ENCODE measurements at places on chromosomes 11 and 22.

DNA sequence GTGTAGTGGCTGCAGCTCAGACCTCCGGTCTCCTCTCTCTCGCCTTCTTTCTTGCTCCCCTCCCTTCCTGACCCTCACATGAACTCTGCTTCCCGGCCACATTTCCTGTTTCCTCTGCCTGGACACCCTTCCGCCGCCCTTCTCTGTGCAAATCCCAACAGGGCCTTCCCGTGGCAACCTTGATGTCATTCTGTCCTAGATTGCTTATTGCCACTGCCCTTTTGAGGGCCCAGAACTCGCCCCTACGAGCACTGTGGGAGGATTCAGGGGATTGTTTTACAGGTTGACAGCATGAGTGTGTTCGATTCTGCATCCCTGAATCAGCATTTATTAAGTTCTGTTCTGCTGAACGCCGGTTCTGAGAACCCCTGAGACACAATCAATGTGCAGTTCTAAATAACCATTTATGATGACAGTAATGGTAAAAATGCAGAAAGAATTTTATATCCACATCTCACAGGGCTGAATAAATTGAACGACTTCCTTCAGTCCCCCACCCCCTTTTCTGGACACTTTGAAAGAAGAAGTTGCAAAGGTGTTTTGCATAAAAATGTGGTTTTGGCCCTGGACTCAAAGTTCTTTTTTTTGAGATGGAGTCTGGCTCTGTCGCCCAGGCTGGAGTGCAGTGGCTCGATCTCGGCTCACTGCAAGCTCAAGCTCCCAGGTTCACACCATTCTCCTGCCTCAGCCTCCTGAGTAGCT is 6.4 kb downstream of the BATF2 start:
- peak; percentile 51 for DNase-seq

DNA sequence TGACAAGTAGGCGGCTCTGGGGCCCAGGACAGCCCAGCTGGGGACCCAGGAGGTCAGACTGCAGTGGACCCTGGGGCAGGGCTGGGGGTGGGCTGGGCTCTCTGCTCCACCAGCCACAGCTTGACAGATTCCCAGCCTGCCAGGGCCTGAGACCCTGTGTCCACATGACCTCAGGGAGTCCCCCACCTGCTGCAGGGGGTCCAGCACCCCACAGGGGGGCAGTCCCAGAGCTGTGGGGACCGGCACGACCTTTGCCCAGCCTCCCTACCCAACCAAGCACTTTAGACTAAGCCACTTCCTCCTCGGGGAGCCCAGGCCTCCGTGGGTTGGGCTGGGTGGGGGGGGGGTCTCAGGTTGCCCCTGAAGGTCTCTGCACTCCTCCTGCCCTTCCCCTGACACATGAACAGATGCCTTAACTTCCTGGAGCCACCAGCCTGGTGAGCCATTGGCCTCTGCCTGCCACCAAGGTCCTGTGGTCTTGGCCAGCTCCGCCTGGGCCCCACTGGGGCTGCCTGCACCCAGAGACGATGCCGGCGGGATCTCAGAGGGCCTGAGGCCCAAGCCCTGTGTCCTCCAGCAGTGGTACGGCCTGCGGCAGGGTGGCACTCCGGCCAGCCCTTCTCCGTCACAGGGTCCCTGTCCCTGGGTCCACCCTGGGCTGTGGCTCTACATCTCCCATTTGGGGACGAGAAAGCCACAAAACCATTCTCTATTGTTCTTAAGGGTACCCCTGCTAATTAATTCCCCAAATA is 3.4 kb downstream of the CCDC188 start:
- DNase-seq, result no peak

- no peak for DNase-seq
These were observed 15.0 kb downstream of the RBX1 start for GRCh38 chr22:40965936-40966725.

- DNase-seq, result peak; percentile 53
These were observed 2.4 kb upstream of the DENND6B start for GRCh38 chr22:50329236-50329635.

- DNase-seq, result no peak
These were observed 199.7 kb downstream of the FAT3 start for GRCh38 chr11:92424281-92424680.

- no peak for DNase-seq
These were observed 630.2 kb upstream of the LUZP2 start for GRCh38 chr11:23866641-23867040.

- no peak for DNase-seq
These were observed 133.5 kb upstream of the B3GAT1 start for GRCh38 chr11:134545521-134545920.

- DNase-seq, result peak; percentile 47
These were observed at the start of gene DENND6B for GRCh38 chr22:50326956-50327710. TSS of gene DENND6B (minus strand) at chr22:50327012. CDS start at chr22:50326988, 24 bp downstream.

GRCh38 chr22:28656181-28656580 is 23.5 kb downstream of the TTC28 start:
- DNase-seq, result no peak

DNA sequence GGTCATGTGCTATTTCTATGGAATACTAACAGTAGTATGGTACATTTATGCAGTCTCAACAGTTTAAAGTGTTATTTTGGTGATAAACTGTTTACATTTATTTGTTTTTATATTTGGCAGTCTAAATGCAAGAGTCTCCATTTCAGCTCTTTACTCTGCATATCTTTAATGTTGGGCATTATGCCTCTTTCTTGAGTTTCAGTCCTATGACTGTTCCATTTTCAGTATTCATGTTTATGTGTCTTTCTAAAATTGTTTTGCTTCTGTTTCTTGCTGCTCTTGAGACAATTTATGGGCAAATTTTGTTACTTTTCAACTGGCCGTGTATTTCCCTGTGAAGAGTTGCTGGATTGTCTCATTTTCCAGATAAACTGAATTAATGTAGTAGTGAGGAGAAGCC is 6.6 kb upstream of the RAB30 start:
- DNase-seq, result no peak

DNA sequence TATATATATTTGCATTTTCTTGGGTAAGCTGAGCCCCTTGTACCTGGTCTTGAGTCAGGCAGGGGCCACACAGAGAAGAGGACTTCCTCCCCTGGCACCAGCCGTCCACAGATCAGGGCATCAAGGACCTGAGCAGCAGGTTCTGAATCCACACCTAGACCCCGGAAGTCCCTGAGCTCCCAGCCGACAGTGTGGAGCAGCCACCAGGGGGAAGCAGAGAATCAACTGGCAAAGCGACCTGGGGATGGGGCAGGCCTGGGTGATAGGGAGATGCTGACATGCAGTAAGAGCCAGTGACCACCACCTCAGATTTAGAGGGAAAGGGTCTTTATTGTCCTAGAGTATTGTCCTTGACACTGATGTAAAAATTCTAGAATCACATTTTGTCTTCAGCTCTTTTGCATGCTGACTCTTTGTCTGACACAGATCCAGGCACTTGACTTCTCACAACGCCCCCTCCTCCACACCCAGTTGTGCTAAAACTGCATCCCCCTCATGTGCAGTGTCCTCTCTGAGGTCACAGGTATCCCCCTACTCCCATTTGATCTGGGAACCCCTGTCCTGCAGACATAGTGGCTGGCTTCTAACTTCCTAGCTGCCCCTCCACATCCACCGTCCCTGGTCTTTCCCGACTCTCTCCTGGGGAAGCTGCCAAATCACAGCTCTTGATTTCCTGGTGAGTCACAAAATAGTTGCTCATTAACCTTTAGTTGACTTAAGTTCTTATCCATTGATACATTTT is 109.3 kb downstream of the GGTLC2 start:
- peak; percentile 18 for DNase-seq

GRCh38 chr11:47477753-47478152 is 28.8 kb upstream of the RAPSN start:
- no peak for DNase-seq

GRCh38 chr11:45440111-45440510 is 154.0 kb upstream of the SYT13 start:
- DNase-seq, result no peak

GRCh38 chr22:25896098-25896497 is 154.1 kb downstream of the MYO18B start:
- DNase-seq, result no peak

DNA sequence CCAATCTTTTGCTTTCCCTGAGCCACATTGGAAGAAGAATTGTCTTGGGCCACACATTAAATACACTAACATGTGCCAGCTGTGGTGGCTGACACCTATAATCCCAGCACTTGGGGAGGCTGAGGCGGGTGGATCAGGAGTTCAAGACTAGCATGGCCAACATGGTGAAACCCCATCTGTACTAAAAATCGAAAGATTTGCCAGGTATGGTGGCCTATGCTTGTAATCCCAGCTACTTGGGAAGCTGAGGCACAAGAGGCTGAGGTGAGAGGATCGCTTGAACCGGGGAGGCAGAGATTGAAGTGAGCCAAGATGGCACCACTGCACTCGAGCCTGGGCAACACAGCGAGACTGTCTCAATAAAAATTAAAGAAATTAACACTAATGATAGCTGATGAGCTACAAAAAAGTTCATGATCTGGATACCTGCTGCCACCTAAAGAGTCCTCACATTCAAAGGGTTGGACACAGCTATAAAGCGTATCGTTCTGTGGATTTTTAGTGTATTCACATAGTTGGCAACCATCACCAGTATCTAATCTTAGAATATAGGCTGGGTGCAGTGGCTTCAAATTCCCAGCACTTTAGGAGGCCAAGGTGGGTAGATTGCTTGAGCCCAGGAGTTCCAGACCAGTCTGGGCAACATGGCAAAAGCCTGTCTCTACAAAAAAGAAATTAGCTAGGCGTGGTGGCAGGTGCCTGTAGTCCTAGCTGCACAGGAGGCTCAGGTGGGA is 3.4 kb upstream of the LDHC start:
- DNase-seq, result no peak

- DNase-seq, result peak; percentile 62
These were observed 758 bp downstream of the MCAM start for GRCh38 chr11:119316016-119316728.

DNA sequence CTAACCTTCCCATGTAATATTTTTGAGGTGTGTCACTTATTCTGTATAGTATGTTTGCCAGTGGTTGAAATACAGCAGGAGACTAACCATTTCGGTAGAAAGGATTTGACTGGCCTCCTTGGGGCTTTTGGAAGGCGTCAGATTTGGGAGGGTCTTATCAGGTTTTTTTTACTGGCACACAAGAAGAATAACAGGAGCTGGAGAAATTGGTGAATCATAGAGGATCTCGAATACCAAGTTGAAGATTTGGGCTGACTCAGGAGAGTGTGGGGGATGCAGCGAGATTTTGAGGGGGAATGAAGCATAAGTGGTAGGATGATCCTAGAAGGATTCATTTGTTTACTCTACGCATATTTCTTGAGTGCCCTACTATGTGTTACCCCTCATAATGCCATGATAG is 200.5 kb downstream of the DDX10 start:
- no peak for DNase-seq

DNA sequence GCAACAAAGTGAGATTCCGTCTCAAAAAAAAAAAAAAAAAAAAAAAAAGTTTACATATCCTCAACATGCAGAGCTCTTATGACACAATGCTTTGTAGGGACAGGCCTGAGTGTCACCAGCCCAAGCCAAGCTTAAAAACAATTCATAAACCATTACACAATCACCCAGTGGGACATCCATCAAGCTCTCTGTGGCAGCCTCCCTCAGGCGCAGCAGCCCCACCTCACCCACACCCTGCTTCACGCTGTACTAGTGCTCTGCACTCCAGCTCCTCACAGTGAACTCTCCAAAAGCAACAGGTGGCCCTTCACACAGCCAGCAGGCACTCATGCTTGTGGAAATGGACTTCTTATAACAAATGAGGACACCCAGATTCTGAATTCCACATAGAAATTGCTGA is 3.5 kb upstream of the FOXRED2 start:
- no peak for DNase-seq

- DNase-seq, result no peak
These were observed 68.9 kb downstream of the MTMR3 start for GRCh38 chr22:29951791-29952413.

- DNase-seq, result no peak
These were observed 197.5 kb downstream of the DBX1 start for GRCh38 chr11:19962801-19963175.

DNA sequence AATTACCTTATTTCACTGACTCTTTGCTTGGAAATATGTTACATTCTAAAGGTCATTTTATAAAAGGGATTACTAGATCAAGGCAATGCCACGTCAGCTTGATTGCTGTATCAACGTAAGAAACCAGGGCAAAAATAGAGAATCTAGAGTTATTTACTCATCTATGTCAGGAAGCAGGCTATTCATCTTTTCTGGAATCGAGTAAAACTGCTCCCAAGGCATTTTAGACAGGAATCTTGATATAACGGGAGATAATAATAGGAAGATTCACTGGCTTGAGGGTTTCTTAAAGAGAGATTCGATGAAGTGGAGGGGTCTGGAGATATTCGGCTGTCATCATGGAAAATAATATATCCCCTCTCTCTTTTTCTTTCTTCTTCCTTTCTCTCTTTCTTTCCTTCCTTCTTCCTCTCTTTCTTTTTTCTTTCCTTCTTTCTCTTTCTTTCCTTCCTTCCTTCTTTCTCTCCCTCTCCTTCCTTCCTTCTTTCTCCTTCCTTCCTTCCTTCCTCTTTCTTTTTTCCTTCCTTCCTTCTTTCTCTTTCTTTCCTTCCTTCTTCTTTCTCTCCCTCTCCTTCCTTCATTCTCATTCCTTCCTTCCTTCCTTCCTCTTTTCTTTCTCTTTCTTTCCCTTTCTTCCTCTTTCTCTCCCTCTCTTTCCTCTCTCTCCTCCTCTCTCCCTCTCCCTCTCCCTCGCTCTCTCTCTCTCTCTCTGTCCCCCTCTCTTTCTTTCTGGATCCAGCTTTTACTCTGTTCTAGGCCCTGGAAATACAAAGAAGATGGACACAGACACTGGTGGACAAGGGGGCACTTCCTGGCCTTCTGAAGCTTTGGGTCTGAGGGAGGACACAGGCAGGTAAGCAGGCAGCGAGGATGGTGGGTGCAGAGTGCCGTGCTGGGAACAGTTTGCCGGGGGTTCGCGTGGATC is 18.1 kb upstream of the RASD2 start:
- no peak for DNase-seq

DNA sequence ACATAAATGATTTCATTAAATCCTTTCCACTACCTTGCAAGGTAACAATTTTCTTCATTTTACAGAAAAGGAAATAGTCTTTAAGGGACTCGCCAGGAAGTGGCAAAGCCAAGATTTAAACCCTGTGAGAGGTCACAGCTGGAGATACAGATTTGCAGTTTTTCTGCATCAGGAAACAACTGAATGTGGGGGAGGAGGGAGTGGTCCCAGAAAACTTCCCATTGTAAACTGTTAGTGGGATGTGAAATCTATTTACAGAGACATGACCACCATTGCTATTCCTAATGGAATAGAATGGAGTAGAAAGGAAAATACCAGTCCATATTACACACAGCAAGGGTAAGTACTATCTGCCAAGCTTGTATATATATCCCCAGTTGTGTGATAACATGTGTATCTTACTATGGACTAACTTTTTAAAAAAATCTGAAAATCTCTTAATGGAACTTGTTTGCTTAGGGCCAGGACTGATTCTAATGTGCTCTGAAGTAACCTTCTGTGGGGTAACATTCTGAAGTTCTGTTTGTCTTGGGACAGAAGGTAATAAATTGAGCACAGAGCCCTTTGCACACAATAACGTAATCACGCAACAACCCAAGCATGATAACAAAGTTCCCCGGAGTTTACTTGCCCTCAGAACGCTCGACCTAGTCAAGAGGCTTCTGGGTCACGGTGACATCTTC is 10.9 kb upstream of the TSKU start:
- DNase-seq, result no peak

- DNase-seq, result no peak
These were observed 161.0 kb upstream of the SORL1-AS1 start for GRCh38 chr11:121613724-121614123.

GRCh38 chr11:122248131-122248530 is 132.1 kb upstream of the BLID start:
- DNase-seq, result no peak
